Esophagus squamous epithelium (tissue), 5 donors: ENCODE measurements at places on chromosomes 5 and 9.

DNA sequence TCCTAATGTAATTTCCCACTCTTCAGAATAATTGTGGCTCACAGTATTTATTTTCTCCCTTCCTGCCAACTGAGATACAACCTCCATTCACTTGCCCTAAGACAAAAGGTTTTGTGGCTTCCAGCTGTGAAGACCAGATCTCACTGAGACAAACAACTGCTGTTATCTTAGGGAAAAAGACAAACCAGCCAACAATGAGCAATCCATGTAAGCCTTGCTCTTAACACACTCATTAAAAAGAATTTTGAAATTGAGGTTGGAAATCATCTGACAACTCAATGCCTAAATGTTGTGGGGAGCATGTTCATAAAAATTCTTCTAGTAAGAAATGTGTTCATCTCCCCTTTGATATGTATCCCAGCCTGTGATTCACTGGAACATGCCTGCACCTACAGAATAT, 132.9 kb downstream of the ADAMTSL1 start:
- DNase-seq, result no peak

- DNase-seq, result no peak
Observed at GRCh38 chr5:80754900-80755299, 100.1 kb upstream of the DHFR start.

GRCh38 chr5:123180178-123180577, 91.1 kb downstream of the PRDM6 start:
- no peak for DNase-seq

- no peak for DNase-seq
Observed at GRCh38 chr5:170201311-170201710, 31.5 kb upstream of the C5orf58 start.

DNA sequence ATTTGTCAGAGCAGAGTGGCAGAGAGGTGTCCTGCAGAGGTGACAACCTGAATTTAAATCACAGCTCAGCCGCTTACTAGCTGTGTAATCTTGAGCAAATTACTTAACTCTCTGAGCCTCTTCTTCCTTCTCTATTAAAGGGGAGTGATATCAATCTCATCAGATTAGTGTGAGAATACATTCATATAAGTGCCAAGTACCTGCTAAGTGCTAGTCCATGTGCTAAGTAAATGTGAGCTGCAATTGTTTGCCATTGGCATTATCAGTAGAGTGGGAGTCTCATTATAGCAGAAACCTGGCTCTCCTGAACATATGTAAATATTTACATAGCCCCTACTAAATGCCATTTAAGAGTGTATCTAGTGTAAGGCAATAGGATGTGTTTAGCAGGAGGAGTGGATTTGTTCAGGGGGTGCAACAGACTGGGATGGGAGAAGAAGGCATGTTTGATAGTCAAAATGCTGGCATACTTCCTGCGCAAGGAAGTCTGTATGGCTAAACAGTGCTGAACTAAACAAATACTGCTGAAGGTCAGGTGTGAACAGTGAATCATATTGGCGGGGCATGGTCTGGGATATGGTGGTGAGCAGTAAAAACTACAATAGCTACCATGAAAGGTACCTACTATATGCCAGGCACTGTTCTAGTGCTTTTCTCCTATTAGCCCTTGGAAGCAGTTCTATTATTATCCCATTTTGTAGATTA, 74.5 kb downstream of the F2RL2 start:
- no peak for DNase-seq

DNA sequence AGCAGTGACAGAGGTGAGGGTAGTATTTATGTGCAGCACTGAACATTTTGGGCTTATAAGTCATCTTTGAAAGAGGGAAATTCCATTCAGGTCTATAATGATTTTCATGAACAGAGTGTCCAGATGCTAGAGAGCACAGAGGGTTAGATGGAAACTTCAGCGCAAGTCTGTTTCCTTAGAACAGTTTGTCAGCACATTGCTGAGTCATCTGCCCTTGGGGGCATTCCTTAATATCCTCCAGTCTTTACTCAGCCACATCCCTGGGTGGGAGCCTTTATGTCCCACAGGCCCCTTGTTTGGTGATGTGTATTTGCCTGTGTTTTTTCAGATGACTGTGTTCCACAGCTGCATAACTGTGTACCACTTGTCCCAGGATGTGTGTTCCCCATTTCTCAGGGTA, 138.5 kb upstream of the S1PR3 start:
- DNase-seq, result no peak

- DNase-seq, result no peak
Observed at GRCh38 chr9:134162926-134163370, 1.4 kb downstream of the RNU6ATAC start.

- DNase-seq, result no peak
Observed at GRCh38 chr5:160174780-160175437, 54.4 kb upstream of the FABP6 start.

DNA sequence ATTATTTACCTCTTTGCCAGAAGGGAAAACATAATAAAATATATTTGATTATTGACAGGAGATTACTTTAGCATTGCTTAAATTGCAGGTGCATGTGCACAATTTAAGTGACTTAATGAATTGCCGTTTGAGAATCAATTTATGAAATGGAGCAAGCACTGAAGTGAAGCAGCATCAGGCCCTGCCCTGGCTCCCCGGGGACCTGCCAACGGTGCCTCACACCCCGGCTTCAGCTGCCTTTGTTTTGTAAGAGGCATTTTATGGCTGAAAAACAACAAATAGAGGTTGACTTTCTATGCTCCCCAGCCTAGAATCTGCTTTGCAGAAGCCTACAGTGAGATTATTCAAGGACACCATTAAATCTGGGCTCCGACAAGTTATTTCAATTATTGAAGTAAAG, 359.1 kb upstream of the IRX4 start:
- no peak for DNase-seq

- DNase-seq, result no peak
Observed at GRCh38 chr9:113508111-113508749, 44.7 kb downstream of the RGS3 start.

DNA sequence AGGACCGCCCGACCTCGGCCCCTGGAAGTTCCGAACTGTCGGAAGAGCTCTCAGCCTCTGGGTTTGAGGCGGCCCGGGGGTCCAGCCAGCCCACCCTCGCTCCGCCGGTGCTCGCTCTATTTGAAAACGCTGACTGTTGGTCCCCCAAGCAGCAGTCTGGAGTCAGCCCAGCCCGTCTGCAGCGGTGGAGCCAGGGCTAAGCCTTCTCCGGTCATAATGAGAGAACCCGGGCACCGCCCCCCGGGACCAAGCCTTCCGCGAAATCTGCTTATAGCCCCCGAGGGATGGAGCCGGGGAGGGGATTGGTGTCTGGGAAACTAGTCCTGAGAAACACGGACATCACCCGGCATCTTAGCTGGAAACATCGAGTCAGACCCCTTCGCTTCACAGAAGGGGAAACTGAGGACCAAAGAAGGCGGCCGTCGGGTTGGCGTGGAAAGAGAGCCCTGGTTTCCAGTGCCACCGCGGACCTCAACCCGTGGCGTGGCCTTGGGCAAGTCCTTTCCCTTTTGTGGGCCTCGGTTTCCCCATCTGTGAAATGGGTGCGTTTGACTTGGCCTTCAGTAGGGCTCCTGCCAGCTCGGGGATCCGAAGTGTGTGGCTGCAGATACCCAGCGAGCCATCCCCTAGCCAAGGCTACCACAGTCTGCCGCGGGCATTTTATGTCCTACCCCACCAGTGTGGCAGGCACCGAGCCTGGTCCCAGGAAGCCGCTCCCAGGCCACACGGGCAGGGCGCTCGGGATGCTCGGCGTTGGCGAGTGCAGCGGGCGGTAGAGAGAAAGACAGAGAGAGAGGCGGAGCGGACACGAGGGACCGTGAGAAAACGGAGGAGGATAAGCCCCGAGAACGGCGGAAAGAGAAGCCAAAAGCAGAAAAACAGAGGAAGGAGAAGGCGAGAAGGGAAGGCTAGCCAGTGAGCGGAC, 857 bp downstream of the ADAM19 start:
- no peak for DNase-seq
